SJCRH30 (cell line): ENCODE measurements at places on chromosomes 2 and 18.

- DNase-seq, result no peak
Measured at GRCh38 chr2:50355891-50356290, 676.0 kb downstream of the NRXN1 start.

DNA sequence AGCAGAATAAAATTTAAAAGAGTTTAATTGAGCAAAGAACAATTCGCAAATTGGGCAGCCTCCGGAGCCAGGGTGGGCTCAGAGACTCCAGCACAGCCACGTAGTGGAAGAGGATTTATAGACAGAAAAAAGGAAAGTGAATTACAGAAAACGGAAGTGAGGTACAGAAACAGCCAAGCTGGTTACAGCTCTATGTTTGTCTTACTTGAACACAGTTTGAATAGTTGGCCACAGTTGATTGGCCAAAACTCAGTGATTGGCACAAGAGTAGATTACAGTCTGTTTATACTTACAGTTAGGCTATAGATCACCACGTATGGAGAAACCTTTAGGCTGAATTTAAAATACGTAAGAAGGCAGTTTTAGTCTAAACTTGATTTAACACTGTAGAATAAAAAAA, 78.8 kb upstream of the NEDD4L start:
- DNase-seq, result no peak

DNA sequence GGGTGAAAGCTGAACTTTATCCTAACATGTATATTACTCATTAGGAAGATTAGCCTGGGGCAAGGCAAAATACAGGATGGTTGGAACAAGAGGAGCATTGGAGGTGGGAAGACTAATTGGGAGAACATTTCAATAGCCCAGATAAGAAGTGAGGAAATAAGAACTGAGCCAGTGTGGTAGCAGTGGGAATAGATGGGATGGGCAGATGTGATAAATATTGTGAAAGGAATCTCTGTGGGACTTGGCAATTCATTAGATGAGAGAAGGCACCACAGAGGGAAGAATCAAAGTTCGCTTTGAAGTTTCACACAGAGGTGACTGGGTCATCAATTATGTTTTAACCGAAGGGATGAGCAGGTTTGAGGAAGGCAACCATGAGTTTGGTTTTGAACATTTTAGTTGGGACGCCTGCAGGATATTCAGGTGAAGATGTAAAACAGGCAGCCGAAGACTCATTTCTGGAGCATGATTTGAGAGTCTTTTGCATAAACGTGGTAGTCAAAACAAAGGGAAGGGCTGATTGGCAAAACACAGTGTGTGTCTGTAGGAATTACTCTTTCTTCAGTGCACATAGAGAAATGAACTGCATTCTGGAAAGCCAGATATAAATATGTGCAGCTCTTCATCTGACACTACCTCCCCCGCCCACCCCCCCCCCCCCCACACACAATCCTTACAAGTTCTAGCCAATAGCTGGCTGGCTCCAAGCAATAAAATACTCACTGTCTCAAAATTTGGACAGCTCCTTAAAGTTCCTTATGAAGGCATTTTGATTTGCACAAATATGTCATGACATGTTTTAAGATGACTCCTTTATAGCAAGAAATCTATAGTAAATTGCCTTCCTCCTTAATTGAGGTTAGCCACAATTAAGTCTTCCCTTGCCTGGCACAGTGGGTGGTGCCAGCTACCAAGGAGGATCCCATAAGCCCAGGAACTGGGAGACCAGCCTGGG, 1.9 kb upstream of the SLC1A4 start:
- no peak for DNase-seq

DNA sequence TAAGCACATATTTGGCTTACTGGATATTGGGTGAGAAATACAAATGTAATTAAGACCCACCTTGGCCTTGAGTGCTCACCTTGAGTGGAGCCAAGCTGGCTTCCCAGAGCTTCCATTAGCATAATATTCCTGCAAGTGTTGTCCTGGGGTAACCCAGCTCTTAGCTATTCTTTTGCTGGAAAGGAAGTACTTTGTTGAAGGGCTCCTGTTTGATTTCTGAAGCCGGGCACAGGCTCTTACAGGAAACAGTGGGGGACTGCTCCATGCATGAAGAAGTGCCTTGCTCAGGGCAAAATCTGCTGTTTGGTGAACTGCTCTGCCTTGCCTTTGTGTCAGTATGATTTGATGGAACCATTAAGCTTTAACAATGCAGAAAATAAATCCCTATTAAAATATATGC, 325.4 kb downstream of the SMAD2 start:
- no peak for DNase-seq

GRCh38 chr2:111946294-111947114, 48.1 kb downstream of the MERTK start:
- DNase-seq, result no peak
